COLO829 (cell line): ENCODE measurements at places on chromosomes 12 and 14.

DNA sequence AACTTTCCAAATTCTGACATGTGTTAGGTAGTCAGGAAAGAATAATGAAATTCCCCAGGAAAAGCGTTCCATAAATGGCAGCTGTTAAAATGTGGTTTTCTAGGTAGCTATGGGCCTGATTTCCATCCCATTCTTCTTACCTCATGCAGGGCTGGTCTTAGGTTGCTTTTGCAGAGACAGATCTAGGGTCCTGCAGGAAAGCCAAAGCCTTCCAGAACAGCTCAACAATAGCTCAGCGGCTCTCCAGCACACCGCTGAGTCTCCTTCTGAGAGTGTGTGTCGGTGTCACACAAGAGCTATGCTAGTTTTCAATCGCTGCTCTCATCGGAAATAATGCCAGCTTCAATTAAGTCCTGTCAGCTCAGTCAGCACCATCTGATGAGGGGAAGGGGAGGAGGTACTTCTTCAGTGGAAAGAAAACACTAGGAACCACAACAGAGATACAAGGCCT is 106.7 kb downstream of the TMEM30B start:
- no peak for DNase-seq

GRCh38 chr14:59294662-59294992 is 106.2 kb downstream of the DAAM1 start:
- no peak for DNase-seq

DNA sequence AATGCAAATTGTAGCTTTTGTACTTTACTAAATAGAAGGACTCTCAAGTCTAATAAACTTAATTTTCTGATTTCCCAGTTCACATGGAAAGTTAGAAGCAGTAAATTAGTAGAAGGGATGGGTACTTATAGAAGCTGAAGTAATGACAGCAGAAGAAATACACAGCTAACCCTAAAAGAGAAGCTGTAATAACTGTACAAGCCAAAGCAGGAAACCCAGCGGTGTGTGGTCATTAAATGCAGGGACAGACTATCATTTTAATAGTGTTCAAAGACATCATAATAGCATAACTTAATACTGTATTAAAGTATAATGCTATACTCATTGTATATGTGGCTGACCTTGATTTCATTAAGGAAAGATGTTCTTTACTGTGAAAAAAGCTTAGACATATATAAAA is 74.9 kb downstream of the PCNX1 start:
- no peak for DNase-seq

DNA sequence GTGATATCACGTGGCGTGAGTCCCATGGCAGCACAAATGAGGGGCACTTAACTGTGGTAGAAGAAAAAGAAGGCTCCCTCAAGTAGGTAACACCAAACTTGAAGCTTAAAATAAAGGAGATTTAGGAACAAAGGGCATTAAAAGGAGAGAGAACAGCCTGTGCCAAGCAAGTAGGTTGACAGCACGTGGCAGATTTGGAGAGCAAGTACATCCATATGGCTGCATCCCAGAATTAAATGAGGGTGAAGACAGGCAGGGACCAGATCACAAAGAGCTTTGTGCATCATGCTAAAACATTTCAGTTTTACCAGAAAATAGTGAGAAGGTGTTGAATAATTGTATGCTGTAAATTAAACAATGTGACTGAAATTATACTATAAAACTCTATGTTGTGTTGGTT is 32.8 kb downstream of the KCNMB4 start:
- DNase-seq: no peak

DNA sequence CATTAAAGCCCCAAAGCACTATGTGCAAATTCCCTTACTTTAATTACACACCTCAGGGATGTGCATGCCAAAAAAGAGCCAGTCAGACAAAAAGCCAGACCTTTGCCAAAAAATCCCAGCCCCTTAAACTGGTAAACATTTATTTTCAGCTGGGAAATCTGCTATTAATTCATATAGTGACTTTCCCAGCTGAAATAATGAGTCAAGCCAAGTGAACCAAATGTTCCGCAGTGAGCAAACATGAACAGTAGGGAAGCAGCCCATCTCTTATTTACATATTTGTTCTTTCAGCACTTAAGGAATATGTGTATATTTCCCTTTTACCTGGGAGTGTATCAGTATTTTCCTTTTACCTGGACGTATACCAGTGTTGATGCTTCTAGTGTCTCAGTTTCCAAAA is 44.0 kb upstream of the OTX2 start:
- no peak for DNase-seq

- DNase-seq: peak; percentile 70
Observed at GRCh38 chr12:110543252-110543959, 39.7 kb downstream of the PPTC7 start.

DNA sequence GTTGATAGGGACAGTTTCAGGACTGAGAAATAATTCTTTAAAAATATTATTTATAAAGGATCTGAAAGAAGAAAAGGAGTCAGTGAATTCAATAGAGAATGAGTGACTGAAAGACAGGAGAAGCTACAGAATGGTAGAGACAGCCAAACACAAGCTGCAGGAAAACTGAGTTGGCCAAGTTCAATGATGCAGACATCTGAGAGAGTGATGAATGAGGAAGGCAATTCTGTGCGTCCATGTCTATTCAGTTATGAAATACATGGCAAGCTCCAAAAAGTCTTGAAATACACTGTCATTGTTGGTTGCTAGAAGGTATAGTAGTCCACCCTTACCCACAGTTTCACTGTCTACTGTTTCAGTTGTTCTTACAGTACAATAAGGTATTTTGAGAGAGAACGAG is 6.8 kb downstream of the LRRC74A start:
- DNase-seq: no peak

- no peak for DNase-seq
Observed at GRCh38 chr14:75158843-75159614, 17.4 kb downstream of the TMED10 start.

DNA sequence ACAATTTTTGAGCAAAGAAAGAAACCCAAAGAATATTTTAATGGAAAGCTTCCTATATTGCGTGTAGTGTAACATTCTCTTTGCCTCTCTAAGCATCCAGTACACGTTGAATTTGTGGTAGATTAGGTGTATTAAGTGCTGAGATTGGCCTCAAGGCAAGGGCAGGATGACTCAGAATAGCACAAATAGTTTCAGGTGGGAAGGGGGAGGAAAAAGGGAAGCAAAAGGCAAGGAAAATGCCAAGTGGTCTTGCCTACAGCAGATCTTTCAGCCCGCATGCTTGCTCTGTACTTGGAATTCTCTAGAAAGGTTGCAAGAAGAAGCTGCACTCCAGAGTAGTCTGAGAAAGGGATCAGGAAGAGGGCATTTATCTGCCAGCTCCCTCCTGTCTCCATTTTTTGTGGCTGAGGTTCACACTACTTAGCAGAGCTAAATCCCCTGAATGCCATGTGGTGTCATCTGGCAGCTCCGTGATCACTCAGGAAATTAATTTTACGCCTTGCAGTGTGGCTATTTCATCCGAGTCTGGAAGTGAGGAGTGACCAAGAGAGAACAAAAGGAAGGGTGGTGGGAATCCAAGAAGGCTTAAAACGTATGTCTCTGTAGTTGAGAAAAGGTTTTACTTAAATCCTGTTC is 28.5 kb downstream of the CDKN1B start:
- DNase-seq: no peak

DNA sequence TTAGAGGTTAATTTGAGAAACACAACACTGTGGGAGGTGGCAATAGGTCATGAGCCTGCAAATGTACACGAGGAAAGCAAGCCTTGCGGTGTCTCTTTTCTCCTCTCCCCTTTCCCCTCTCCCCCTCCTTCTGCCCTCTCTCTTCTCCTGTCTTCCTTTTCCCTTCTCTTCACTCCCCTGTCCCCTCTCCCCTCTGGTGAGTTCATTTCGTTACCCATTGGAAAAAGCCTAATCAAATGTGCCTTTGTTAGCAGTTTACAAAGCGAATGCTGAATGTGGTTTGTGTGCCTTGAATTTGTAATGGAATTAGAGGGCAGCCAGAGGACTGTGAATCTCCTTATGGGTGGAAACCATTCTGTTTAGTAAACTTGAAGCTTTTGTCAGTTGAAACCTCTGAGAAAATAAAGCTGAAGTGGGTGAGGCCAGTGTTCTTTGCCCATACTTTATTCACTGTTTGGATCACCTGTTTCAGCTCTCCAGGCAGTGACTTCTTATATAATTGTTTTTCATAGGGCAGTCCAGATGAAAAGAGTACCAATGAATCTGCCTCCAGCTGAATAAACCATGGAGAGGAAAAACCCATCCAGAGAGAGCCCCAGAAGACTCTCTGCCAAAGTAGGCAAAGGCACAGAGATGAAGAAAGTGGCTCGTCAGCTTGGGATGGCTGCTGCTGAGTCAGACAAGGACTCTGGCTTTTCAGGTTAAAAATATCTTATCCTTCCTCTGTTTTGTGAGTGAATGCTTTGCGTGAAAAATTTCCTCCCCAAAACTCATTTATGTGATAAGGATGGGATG is 7.3 kb downstream of the CIPC start:
- DNase-seq: peak; percentile 58

GRCh38 chr12:12943586-12944260 is 8.2 kb downstream of the GPRC5D start:
- DNase-seq: peak; percentile 44

GRCh38 chr12:65470256-65470655 is 191.8 kb downstream of the MSRB3 start:
- no peak for DNase-seq

DNA sequence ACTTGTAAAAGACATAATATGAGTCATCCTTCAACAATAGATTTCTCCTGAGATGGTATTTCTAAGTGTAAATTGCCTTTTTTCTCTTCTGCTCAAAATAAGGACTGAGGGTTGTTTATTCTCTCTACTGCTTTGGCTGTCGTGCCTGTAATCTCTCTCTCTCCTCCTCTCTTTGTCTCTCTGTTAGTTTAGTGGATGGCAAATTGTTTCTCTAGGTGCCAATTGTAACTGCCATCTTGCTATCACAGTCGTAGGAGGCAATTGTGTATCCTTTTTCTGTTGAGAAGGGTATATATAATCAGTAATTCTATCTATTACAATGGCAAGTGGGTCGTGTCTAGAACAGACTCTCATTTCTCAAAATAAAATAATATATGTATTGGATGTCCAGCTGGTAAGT is 545.0 kb upstream of the FBXO33 start:
- DNase-seq: no peak

DNA sequence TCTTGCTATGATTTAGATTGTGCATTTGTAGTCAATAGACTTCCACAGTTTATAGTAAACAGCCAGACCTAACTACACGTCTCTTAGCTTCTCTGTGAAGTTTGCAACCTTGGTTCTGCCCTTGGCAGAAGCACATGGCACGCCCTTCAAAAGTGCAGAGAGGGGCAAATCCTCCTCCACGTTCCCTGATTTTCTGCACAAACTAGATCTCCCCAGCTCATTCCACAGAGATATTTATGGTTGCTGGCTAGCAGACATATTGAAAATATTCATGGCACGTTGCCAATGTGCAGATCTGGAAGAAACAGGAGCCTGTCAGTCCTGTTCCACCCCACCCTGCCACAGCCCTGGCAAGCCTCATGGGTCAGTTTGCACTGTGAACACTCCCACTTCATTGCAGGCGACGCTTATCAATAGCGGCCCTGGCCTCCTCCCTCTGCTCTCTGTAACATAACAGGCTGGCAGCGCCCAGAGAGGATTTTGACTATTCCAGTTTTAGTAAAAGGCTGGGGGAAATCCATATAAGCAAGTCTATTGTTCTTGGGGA is 6.5 kb upstream of the LGALS3 start:
- no peak for DNase-seq

DNA sequence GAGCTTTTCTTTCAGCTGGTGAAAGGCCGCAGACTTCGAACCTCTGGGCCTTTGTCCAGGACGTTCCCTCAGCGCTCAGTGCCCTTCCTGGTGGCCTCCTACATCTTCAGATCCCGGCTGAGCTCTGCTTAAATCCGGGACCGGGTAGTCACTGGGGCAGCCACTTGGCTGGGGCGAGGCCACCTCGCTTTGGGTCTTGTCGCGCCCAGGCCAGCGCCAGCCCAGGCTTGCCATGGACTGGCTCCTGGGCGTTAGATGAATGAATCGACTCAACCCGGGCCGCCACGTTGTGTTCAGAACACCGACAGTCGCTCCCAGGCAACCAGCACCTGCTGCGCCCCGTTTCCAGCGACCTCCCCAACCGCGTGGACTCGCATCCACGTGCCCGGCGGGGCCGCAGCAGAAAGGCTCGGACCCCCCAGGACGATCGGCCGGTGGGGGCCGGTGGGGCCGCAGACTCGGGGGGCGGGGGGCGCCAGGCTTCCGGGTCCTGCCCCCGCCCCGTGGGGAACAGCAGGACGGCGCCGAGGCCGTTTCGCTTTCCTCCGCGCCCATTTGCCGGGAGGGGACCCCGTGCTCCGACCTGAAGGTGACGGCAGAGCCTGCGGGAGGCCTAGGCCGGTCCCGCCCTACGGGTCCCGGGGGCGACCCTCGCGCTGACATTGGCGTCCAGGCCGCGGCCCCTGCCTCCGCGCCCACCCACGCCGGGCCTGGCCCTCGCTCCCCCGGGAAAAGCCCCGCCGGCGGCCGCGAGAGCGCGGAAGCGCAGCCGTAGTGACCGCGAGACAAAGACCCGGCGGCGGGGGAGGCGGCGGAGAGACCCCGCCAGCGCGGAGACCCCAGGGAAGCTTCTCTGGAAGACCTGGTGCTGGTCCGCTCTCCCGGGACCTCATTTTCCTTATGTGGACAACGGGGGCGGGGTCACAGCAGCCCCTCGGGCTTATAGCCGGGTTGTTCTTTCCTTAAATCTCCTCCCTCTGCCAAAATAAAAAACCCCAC is 37.3 kb upstream of the RCOR1 start:
- DNase-seq: no peak

- DNase-seq: no peak
Observed at GRCh38 chr14:73375861-73376260, 82.5 kb downstream of the NUMB start.

- no peak for DNase-seq
Observed at GRCh38 chr12:88876857-88877256, 296.6 kb upstream of the KITLG start.
